Stimulated activated CD4-positive, alpha-beta T cell treated with anti-CD3 and anti-CD28 coated beads, Interleukin-1b, Interleukin-23, amount 100 ng/mL, for 1 hour (primary cell): ENCODE measurements at places on chromosomes 2 and 18.

- no peak for DNase-seq
Observed at GRCh38 chr2:96158554-96158940, 13.3 kb upstream of the DUSP2 start.

DNA sequence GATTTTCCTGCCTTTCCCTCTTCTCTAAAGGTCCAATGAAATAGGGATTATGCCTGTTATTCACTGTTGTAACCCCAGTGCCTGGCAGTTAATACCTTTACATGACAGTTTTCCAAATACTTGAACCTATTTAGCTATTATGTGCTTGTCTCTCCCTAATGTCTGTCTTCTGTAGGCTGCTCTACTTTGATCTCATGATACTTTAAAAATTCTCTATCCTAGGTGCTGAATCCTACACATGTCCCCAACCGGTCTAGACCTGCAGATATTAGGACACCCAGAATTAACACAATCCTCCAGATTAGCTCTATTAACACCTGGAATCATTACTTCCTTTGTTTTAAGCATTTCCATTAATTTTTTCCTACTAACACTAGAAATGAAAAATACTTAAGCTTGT lies 7.3 kb downstream of the CEBPZ start:
- no peak for DNase-seq

GRCh38 chr2:12923907-12924610 lies 207.3 kb downstream of the TRIB2 start:
- no peak for DNase-seq

DNA sequence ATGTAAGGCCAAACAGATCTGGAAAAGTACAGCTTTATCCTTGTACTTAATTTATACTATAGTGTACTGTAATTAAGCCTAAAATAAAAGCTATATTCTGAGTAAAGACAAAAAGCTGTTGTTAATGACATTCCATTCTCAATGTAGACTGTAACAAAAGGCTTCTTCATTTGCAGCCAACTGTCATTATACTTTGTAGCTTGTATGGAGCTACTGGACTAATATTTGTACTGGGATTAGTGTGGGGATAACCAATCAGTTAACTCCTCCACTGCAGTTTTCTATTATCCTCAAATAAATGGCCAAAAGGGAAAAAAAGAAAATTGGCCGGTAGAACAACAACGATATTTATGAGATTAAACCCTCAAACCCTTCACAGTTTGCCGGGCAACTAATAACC lies 66.5 kb downstream of the STK39 start:
- no peak for DNase-seq

- no peak for DNase-seq
Observed at GRCh38 chr2:37156071-37156856, 516 bp downstream of the EIF2AK2 start.

DNA sequence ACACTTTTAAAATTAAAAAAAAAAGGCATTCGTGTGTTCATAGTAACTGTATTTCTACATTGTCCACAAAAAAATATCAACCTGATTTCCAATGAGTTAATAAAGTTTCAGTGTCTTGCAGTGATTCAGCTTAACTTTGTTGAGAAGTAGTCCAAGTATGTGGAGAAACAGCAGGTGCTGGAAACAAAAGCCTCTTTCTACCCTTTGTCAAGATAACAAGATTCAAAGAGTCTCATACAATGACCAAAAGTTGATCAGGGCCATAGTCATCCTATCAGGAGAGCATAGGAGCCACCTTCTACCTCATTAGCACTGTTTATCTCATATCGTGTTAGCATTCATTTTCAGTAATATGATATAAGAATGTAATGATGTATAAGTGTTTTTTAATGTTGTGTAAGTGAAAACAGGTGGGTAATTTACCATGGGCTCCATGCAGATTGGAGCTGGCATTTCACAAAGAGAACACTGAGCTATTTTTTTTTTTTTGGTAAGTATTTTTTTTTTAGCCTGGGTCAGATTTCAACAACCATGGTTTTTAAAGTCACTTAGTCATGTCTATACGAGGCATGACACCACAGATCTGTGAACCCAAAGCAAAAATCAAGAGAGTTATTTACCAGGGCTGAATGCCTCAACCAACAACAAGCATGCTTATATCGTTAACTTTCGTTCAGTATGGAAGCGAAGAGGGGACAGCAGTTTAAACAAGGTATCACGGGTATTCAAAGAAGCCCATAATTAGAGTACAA lies 165.0 kb upstream of the ZNF521 start:
- no peak for DNase-seq

DNA sequence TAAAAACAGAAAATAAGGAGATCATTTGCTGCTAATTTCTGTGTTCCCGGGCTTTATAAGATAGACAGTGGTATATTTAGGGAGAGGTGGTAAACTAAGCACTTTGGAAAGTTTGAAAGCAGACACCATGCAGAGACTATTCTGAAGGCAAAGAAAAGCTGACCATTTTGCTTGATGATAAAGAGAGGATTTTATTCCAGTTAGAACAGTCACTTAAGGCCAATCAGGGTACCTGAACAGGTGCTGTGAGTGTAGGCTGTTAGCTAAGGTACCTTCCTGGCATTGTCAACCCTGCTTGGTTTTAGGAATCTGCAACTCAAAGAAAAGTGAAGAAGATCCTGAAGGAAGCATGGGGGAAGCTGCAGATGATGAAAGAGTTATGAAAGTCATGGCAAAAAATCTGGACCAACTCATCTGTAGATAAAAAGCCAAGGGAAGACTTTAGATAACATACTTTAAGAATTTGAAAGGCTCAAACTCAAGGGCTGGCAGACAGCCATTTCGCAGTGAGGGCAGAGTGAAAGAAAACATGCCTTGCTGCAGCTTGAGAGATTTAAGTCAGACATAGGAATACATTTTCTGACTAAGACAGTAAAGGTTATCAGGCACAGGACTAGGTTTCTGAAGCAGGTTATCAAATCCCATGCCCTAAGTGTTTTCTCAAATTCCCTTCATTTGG lies 80.1 kb upstream of the ARL5A start:
- no peak for DNase-seq

- no peak for DNase-seq
Observed at GRCh38 chr18:47682876-47683275, 247.6 kb downstream of the SMAD2 start.

GRCh38 chr2:106358081-106358480 lies 110.1 kb downstream of the RGPD3 start:
- no peak for DNase-seq

- no peak for DNase-seq
Observed at GRCh38 chr2:108594982-108595464, 60.8 kb downstream of the LIMS1 start.

- no peak for DNase-seq
Observed at GRCh38 chr18:63257453-63257852, 62.1 kb downstream of the BCL2 start.

- no peak for DNase-seq
Observed at GRCh38 chr2:23404426-23404825, 19.4 kb downstream of the KLHL29 start.

DNA sequence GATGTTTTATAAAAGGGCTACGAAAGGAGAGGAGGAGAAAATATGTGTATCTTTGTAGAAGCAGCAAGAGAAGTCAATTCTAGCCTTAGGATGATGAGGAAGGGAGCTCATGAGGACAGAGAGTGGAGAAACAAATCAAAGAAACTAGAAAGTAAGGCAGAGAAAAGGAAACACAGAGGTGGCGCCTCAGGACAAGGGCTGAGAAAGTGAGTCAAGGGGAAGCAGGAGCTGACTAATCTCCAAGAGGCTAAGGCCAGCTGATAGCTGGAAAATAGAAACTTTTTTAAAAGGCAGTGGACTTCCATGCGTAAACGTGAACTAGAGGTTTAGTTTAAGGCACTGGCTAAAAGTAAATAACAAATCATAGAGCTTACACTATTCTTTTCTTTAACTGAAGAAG lies 173.3 kb downstream of the ANKRD44 start:
- no peak for DNase-seq

DNA sequence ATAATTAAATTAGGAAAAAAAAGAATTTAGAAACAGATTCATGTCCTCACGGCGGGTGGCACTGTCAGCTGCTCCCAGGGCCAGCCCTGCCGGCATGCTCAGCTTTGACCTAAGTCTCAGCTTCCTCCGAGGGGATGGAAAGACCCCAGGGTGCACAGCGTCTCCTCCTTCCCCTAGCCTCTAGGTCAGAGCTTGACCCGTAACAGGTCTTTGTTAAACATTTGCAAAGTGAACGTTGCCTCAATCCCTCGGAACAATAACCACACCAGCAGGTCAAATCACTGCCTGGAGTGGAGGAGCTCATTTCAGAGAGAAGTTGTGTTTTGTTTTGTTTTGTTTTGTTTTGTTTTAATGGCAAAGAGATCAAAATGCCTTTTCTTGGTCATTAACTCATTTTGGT lies 171.3 kb downstream of the TMEM18 start:
- no peak for DNase-seq

GRCh38 chr2:18701981-18702380 lies 112.6 kb upstream of the NT5C1B start:
- no peak for DNase-seq

DNA sequence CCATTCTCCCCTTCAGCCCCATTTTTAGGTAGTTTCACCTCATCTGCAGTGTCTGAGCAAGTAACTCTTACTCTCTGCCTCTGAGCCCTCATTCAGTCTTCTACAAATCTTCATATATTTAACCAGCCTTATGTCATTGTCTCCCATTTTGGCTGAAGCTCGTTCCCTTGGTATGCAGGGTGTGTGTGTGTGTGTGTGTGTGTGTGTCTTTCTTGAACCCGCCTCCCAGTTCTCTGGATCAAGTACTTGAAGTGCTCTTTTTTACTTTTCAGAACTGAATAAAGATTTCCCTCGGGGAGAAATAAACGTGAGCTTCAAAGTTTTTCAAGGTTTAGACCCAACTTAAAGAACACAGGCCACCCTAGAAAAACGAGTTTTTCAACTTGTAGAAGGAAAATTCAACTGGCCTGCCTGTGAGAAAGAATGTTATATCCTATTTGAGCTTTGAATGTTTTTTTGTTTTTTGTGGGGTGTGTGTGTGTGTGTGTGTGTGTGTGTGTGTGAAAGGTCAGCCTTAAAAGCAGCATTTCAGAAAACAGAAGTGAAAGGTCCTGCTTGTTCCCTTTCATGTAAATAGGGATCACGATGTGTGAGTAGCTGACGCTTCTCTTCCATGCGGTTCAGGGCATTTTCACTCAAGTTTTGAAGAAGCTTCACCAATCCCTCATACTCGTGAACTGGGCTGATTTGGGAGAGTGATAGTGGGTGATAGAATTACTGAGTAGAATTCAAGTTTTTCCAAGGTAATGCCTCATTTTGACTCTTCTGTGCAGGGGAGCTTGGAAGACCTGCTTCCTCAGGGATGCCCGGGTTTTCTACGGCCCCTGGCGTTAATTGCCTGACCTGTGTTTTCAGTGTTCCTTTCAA lies 50.6 kb upstream of the EML6 start:
- DNase-seq, result no peak

- DNase-seq, result no peak
Observed at GRCh38 chr2:113148606-113149552, 21.5 kb downstream of the IL1RN start.

DNA sequence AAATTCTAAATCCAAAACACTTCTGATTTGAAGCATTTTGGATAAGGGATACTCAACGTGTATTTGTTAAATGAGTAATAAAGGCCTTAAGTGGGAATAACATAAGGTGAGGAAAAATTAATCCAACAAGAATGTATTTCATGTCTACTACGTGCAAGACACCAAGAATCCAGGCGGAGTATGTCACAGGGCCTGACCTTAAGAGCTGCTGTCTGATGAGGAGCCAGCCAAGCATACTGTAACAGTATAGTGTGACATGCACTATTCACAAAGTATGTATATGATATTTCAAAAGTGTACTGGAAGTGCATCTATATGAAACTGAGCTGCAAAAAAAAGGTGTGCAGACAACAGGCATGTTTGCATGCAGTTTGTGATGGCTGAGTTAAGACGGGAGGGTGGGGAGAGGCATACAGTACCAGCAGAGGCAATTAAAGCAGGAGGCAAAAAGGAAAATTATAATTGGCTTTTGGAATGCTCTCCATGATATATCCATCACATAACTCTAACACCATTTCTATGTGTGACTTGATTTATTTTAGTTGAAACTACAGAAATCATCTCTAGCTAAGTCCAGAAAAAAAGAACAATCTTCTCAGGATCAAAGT lies 18.2 kb downstream of the IWS1 start:
- DNase-seq, result no peak

DNA sequence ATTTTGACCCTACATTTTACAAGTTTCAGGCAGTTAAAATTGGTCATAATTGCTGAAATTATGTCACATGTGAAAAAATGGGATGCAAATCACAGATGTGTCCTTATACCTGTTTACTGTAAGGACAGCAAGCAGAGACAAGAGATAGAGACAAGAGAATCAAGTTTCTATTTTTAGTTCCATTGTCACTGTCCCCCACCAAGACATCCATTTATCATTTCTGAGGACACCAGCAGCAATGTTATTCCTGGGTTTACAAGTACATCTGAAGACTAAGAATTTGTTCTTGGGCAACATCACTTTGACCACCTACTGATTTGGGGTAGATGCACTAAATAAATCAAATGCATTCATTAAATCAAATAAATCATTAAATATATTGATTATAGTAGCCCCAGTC lies 1111.7 kb downstream of the DPP10 start:
- no peak for DNase-seq

GRCh38 chr2:195501746-195502145 lies 155.3 kb upstream of the SLC39A10 start:
- DNase-seq, result no peak

DNA sequence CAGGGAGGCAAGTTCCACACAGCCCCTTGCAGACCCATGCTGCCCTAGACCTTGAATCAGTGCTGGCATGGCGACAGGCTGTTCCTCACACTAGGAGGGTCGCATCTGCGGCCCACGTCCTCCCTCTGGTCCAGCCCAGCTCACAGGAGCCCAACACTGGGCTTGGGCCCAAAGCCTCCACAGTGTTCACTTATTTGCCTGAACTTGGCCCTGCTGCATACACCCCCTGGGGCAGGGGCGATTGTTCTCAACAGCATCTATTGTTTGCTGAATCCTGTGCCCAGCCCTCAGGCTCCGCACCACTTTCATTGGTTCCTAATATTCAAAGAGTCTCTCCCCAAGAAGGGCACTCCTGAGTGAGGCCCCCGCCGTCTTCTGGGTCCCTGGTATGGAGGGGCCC lies 90.7 kb downstream of the ZBTB7C start:
- no peak for DNase-seq

GRCh38 chr18:49666045-49666775 lies 104.4 kb downstream of the LIPG start:
- no peak for DNase-seq

DNA sequence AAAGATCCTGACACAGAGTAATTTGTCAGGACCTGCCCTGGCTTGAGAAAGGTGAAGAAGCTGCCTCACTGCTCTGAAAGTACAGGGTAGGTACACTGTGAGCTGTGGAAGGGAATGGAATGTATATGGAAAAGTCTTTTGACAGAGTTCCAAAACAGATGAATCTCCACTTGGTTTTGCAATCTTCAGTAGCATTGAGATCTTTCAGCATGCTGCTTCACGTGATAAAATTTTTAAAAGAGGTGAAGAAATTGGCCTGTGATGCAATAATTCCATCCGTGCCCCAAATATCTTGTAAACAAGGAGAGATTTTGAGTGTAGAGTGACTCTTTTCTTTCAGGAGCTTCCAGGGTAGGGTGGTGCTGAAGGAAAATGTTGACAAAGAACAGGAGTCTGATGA lies 123.1 kb downstream of the OSR1 start:
- no peak for DNase-seq
